HFFc6 (cell line): ENCODE measurements at places on chromosomes 5 and 9.

GRCh38 chr5:126066836-126067235, 356.4 kb upstream of the GRAMD2B start:
- no peak for DNase-seq
- H3K27me3 ChIP-seq: no peaks in the 10 kb centered on the region
- no peaks in the 10 kb centered on the region; the same call in 1 of the 2 replicates for H3K36me3 ChIP-seq
- H3K4me1 ChIP-seq: no peaks in the 10 kb centered on the region
- no peak overlapping the region for H3K4me3 ChIP-seq

DNA sequence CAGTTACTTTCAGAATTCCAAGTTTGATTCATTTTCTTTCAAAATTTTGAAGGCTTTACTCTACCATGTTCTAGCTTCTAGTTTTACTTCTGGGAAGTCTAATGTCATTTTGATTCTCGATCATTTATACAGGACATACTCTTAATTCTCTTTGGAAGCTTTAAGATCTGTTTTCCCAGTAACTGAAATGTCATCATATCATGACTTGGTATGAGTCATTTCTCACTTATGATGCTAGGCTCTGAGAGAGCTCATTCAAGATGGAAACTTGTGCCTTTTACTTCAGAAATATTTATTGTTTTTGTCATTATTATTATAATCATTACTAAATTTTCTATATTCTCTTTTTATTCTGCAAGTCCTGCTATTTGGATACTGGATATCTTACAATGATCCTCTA, 222.3 kb downstream of the PARP8 start:
- H3K4me3 ChIP-seq: no peak overlapping the region
- H3K36me3 ChIP-seq: no peaks in the 10 kb centered on the region
- H3K27ac ChIP-seq: no peak overlapping the region
- no peaks in the 10 kb centered on the region for H3K4me1 ChIP-seq
- no peak for DNase-seq

- H3K36me3 ChIP-seq: peaks cover 21% of the 10 kb centered on the region
- H3K4me1 ChIP-seq: peaks cover 21% of the 10 kb centered on the region
- no peak for DNase-seq
Measured at GRCh38 chr9:126875756-126876510, 15.5 kb downstream of the ZBTB34 start.

GRCh38 chr9:108473209-108474112, 382.3 kb downstream of the ACTL7B start:
- H3K4me1 ChIP-seq: peaks cover 80% of the 10 kb centered on the region
- peaks cover 5% of the 10 kb centered on the region for H3K36me3 ChIP-seq
- peak; percentile 39 for DNase-seq
- no peaks in the 10 kb centered on the region; the same call in none of the 2 replicates for H3K27me3 ChIP-seq
- peak overlapping the region; percentile 10; the same call in 1 of the 2 replicates for H3K27ac ChIP-seq
- peak overlapping the region; percentile 58 for H3K4me3 ChIP-seq

- DNase-seq: no peak
- no peaks in the 10 kb centered on the region; the same call in 1 of the 2 replicates for H3K27me3 ChIP-seq
- H3K36me3 ChIP-seq: no peaks in the 10 kb centered on the region
- no peak overlapping the region for H3K27ac ChIP-seq
Measured at GRCh38 chr5:157072508-157072907, 13.6 kb upstream of the HAVCR1 start.

- DNase-seq: no peak
- peaks cover 12% of the 10 kb centered on the region for H3K36me3 ChIP-seq
- H3K27ac ChIP-seq: peak overlapping the region; percentile 98
Measured at GRCh38 chr5:78589923-78590322, 58.6 kb downstream of the LHFPL2 start.

DNA sequence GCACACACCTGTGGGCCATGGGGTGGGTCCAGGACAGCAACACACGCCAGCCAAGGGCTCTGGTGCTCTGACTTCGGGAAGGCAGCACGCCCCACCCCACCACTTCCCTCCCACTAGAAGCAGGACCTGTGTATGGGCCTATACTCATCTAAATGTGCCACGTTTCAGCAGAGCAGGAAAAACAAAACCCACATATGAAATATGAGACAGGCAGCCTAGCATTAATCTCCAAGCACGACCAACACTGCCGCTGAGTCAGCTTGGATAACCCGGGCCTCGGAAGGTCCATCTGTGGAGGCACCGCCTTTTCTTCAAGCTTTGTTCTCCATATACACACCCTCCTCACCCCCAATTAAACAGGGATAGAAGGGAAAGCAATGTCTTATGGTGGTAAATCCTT, 203.1 kb downstream of the ROR2 start:
- no peak overlapping the region for H3K4me3 ChIP-seq
- H3K27ac ChIP-seq: no peak overlapping the region
- H3K36me3 ChIP-seq: no peaks in the 10 kb centered on the region
- H3K4me1 ChIP-seq: peaks cover 2% of the 10 kb centered on the region
- DNase-seq: no peak

GRCh38 chr5:153888781-153889180, 149.9 kb downstream of the FAM114A2 start:
- no peaks in the 10 kb centered on the region for H3K27me3 ChIP-seq
- no peaks in the 10 kb centered on the region for H3K36me3 ChIP-seq
- H3K27ac ChIP-seq: no peak overlapping the region
- H3K4me1 ChIP-seq: peaks cover 18% of the 10 kb centered on the region
- no peak overlapping the region for H3K4me3 ChIP-seq

DNA sequence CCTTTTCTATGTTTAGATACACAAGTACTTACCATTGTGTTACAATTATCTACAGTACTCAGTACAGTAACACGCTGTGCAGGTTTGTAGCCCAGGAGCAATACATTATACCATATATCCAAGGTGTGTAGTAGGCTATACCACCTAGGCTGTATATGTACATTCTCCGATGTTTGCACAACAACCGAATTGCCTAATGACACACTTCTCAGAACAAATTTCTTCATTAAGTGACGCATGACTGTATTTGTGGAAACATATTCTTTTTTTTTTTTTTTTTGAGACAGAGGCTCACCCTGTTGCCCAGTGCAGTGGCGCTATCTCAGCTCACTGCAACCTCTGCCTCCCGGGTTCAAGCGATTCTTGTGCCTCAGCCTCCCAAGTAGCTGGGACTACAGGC, 4.0 kb upstream of the RAD23B start:
- H3K27ac ChIP-seq: no peak overlapping the region
- DNase-seq: no peak
- peaks cover 3% of the 10 kb centered on the region for H3K36me3 ChIP-seq
- H3K4me1 ChIP-seq: peaks cover 59% of the 10 kb centered on the region

DNA sequence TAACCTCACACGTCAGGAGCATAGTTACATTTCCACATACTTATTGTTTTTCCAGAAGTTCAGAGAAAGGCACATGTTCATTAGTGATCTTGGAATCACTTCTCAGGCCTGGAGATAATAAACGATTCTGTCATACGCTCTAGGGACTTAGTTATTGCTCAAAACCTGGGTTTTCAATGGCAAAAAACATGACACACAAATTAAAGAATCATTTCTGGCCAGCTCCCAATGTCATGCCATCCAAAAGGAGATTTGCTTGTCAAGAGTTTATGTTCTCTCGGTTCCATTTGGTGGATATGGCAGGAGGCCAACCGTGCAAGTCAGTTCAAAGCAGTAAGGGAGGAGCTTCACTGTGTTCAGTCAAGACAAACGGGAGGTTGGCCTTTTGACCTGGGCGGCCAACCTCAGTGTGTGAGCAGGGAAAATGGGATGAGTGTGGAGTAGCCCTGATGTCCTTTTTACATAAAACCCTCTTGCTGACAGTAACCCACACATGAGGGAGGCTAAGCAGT, 123.4 kb downstream of the NXNL2 start:
- peak overlapping the region; percentile 4; the same call in 1 of the 2 replicates for H3K4me3 ChIP-seq
- no peaks in the 10 kb centered on the region for H3K36me3 ChIP-seq
- H3K27me3 ChIP-seq: no peaks in the 10 kb centered on the region; the same call in 1 of the 2 replicates
- H3K4me1 ChIP-seq: peaks cover 38% of the 10 kb centered on the region
- no peak for DNase-seq

- H3K36me3 ChIP-seq: no peaks in the 10 kb centered on the region
- H3K4me3 ChIP-seq: no peak overlapping the region
- H3K27ac ChIP-seq: no peak overlapping the region
- DNase-seq: no peak
- peaks cover 8% of the 10 kb centered on the region; the same call in 1 of the 2 replicates for H3K4me1 ChIP-seq
- peaks cover 2% of the 10 kb centered on the region for H3K27me3 ChIP-seq
Measured at GRCh38 chr5:175555168-175555785, 76.9 kb downstream of the SFXN1 start.

DNA sequence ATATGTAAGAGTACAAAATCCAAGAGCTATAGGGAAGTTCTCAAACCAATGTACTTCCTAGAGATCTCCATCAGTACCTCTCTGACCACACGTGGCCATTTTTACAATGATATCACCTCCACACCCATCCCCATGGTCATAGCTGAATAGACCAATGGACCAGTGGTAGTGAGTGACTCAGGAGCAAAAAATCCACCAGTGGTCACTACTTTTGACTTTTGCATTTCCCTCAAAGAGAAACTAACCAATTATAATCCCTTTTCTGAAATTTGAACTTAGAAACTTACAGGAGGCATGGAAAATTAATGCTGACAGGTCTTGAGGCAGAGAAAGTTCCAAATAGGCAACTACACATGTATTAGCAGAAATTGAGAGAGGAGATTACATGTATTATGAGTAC, 238.4 kb downstream of the TRPM3 start:
- H3K27ac ChIP-seq: no peak overlapping the region
- H3K36me3 ChIP-seq: no peaks in the 10 kb centered on the region
- peak; percentile 5 for DNase-seq
- peaks cover 2% of the 10 kb centered on the region for H3K27me3 ChIP-seq
- peaks cover 12% of the 10 kb centered on the region for H3K4me1 ChIP-seq
- no peak overlapping the region for H3K4me3 ChIP-seq

DNA sequence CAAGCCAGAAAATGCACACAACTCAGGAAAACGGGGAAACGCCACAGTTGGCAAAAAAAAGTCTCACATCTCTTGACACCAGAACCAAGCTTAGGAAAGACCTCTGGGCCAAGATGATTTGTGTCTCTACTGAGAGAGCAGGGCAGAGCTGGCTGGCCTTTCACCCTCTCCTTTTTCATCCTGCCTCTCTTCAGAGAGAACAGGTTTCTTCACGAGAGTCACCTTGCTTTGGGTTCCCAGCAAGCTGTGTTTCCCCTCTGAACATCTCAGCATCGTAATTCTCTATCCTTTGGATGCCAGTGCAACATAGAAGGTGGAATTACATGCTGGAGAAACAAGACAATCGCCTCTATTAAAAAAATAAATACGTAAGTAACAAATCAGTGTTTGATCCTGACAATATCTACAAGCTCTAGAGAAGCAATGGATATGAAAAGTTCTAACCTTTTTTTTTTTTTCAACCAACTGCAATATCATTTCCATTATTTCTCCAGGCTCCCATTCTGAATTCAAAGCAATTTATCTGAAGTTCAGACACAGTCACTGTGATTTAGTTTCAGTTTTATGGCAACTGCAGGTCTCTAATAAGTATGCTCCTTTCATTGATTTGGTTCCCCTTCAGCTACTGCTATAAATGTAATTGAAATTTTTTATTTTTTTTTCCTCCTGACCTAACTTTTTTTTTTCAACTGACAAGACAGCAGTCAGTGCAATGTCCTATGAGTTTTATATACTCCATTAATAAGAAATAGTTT, 708.6 kb downstream of the DTWD2 start:
- peak overlapping the region; percentile 19; the same call in 1 of the 2 replicates for H3K4me3 ChIP-seq
- H3K27ac ChIP-seq: no peak overlapping the region
- no peak for DNase-seq
- H3K27me3 ChIP-seq: no peaks in the 10 kb centered on the region
- H3K4me1 ChIP-seq: no peaks in the 10 kb centered on the region

DNA sequence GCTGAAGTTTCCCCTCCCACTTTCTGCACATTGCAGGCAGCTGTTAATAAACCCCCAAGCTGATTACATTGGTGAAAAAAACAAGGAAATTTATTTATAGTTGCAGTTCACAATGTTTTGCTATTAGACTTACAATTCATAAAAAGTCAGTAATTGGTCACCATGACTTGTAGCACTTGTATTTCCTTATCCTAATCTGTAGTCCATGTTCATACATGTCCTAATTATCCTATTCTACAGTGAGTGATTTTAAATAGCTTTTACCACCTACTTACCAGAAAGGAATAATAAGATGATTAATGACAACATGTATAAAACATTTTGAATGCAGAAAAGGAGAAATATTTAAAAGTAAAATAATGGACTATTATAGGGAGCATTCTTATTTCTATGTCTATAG, 760.0 kb upstream of the RIOK2 start:
- no peaks in the 10 kb centered on the region for H3K36me3 ChIP-seq
- no peaks in the 10 kb centered on the region for H3K4me1 ChIP-seq
- no peaks in the 10 kb centered on the region for H3K27me3 ChIP-seq
- no peak for DNase-seq
- no peak overlapping the region for H3K27ac ChIP-seq
- no peak overlapping the region for H3K4me3 ChIP-seq
